ENCODE measurements at places on chromosomes 2 and 18.
A peak's percentile ranks its signal among the peaks of the same experiment; 100 is the strongest.

- DNase-seq = no peak
Observed at GRCh38 chr18:13587477-13587876, 138.9 kb downstream of the FAM210A start.

GRCh38 chr18:78160961-78161656 lies 818.5 kb upstream of the SALL3 start:
- no peak for DNase-seq

DNA sequence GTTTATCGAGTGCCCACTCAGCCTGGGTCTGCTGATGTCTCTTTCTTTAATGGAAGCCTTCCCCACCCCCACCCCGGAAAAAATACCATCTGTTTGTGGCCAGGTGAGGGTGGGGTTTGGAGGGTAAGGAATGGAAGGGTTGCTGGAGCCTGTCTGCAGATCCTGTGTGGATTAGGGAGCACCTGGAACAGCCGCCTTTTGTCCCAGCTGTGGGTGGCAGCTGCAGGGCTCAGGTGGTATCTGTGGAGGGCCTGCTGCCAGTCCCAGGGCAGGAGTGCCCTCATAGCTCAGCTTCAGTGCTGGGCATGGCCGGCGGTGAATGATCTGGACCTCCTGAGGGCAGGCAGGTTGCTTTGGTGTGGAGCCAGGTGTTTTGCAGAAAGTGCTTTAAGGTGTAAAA lies 45.3 kb downstream of the IMPA2 start:
- DNase-seq = no peak

DNA sequence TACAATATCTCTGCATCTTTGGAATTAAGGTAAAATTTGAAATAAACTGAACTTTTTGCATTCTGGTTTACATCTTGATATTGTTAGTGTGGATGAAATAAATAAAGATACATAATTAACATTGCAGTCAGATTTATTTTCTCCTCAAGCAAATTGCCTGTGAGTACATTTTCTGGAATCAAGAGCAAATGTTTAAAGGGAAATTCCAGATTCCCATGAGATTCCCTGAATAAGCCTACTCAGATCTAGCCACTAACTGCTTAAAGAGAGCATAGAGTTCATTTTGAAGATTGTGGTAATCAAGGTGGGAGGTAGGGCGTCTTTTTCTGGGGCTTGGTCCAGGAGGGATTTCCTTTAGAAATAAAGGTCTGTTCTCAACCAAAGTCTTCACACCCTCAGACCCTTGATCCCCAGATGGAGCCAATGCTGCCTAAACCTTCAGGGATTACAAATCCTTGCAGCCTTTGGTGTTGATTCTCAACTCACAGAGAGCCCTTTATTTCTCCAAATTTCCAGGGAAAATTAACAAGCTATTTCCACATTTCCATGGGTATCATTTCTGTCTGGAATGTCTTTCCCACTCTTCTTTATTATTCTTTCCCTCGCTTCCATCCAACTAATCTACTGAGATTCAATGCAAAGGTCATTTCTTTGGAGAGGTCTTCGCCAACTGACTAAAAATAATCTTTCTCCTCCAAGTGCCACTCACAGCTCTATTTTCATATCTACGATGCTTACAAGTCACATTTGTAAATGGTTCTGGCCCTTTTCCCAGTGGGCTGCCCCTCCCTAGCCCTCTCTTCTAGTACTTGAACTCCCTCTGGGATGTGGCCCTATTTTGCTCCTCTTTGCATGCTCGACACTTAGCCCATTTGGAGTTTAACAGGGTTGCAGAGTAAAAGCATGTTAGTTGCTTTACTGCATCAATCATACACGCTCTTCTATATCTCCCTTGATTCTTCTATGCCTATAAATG lies 79.8 kb upstream of the SPATS2L start:
- DNase-seq = no peak

- DNase-seq = peak; percentile 42
Observed at GRCh38 chr2:113138428-113139322, 11.3 kb downstream of the IL1RN start.

- no peak for DNase-seq
Observed at GRCh38 chr18:36849288-36850006, 20.5 kb downstream of the KIAA1328 start.

GRCh38 chr18:50924372-50924771 lies 43.5 kb upstream of the ELAC1 start:
- no peak for DNase-seq

GRCh38 chr2:131153529-131153928 lies 48.4 kb downstream of the PLEKHB2 start:
- no peak for DNase-seq

- no peak for DNase-seq
Observed at GRCh38 chr2:108923019-108923700, 65.9 kb downstream of the EDAR start.

- no peak for DNase-seq
Observed at GRCh38 chr2:48328942-48329723, 200.8 kb upstream of the STON1 start.

DNA sequence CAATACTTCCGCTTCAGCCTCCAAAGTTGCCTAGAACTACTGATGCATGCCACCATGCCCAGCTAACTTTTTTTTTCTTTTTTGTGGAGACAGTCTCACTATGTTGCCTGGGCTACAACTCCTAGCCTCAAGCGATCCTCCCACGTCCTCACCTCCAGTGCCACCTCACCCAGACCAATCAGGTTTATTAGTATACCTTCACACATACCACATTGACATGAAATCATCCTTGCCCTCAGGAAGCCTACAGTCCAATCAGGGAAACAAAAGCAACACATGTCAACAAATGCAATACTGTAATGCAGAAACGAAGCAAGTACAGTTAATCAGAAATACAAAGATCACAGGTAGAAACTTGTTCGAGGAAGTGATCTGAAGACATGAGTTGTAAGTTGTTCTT lies 4.0 kb downstream of the TRIP12 start:
- DNase-seq = no peak

- no peak for DNase-seq
Observed at GRCh38 chr2:23492337-23492675, 107.3 kb downstream of the KLHL29 start.

DNA sequence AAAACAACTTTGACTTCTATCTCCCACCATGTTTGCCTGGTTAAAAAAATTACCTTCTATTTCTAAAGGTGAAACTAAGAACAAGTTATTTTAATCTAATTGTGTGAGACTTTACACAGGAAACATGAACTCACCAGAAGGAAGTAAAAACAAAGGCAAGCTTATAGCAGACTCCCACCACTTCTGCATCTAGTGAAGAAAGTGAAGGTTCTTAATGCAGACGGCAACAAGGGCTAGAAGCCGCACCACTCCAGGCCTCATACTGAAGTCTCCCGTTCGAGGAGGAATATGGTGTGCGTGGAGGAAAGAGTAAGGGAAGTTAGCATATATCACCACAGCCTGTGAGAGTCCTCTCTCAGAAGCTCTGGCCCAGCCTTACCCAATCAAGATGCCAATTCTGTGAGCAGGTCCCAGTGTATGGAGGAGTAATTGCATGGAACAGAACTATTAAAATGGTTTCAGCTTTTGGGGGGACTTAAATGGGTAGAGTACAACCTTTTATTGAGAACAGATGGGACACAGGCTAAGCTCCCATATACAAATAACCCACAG lies 958.7 kb downstream of the BCL11A start:
- no peak for DNase-seq

DNA sequence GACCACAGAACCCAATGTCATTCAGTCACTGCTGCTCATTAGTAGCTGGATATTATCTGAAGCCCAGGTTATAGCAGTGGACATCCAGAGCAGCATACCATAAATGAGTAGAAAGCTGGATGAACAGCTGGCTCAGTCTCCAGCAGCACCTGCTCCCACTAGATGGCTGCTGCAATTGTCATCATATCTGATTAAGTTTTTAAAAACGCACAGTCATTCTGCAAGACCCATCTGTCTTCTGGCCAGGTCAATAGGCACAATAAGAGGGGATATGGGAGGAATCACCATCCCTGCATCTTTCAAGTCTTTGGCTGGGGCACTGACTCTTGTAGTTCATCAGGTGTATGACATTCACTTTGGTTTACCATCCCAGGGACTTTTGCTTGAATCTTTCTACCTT lies 55.1 kb upstream of the XDH start:
- DNase-seq = no peak

DNA sequence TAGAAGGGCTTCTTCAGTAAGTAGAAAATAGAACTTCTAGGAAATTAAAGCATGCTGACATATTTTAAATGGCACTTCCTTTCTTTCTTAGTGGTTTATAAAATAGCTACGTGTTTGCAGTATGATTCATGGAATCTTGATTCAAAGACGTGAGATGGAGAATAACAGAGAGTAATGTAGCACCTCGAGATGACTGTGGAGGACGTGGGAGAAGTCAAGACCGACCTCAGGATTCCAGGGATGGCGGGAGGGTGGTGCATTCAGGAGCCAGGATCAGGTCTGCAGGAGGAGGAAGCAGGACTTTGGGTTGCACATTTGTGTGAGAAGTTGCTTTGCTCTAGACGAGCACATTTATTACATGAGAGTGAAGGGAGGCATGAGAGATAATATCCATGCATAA lies 56.0 kb downstream of the DCDC2C start:
- DNase-seq = no peak

DNA sequence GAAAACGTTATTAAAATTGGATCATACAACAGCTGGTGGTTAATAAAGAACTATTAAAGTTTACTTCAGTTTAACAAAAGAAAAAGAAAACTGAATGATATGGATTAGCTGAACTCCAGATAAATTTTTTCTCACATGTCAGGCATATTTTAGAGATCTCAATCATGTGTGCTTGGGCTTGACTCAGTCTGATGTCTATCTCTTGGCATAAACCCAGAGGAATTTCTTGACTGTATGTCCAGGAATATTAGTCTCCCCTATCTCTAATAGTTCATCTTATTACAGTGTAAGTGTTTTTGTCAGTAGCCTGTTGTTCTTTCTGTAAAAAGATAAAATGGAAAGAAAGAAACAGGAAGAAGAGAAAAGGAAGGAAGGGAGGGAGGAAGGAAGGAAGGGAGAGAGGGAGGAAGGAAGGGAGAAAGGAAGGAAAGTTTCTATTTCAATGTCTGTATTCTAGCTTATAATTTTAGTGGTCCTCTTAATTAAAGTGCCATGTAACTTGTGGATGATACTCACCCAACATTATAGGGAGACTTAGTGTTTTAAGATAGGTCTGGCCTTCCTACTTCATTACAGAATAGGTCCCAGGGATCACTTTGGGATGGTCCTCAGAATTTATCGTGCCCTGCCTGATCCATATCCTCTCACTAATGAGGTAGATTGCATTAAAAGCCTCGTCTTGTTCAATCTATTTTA lies 99.7 kb upstream of the UGP2 start:
- no peak for DNase-seq

GRCh38 chr2:23624378-23624777 lies 239.4 kb downstream of the KLHL29 start:
- DNase-seq = no peak

DNA sequence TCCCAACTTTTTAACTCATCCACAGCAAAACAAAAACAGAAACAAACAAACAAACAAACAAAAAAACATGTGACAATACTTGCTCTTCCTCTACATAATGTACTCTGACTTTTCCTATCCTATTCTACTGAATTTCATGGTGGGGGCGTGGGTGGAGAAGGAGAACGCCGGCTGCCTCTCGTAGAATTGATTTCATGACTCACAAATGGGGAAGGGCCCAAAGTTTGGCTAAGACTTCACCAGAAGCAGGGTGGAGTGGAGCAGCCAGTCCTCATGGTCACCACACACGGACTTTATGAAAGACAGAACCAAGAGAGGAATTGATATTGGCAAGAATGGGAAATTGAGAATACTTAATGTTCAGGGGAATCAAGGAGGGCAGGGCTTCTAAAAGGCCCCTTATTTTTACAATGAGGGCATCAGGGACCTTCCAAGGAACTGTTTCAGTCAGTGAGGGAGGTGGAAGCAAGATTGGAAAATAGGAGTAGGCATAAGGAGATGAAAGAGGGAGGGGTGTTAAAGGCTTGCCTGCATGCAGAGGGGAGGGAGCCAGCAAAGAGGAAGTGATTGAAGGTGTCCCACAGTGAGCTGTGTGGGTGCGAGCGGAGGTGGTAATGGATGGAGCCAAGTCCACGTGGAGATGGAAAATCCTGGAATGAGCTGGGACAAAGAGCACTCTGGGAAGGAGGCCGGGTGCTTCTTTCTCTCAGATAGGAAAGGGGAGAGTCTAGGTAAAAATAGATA lies 27.9 kb downstream of the MARCHF4 start:
- DNase-seq = no peak
